ENCODE measurements at places on chromosomes 3 and 15.

GRCh38 chr3:139286825-139287224, 57.0 kb upstream of the MRPS22 start:
- no peak for DNase-seq

GRCh38 chr15:55277116-55277564, 12.5 kb downstream of the RAB27A start:
- DNase-seq: peak; percentile 76

GRCh38 chr15:25844981-25845680, 18.0 kb downstream of the ATP10A start:
- DNase-seq: no peak

DNA sequence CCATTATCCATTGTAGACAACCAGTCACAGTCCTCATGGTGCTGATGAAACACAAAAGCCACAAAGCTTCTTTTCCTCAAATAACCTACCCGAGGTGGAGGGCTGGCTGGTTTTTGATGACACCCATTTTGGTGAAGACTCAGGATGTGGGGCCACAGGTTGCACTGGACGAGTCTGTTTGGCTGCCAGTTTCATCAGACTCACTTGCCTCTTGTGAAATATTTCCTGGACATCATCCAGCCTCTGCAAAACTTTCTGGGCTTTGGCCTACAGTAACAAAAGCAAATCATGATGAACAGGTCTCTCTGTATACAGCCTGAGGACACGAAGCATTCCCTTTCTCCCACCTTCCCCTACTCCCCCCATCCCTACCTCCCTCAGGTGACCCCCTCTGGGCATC, 42.2 kb downstream of the B3GNT5 start:
- no peak for DNase-seq

GRCh38 chr3:80232760-80233159, 465.0 kb upstream of the ROBO1 start:
- no peak for DNase-seq

GRCh38 chr3:189630767-189631372, 319 bp upstream of the TP63 start:
- peak; percentile 19 for DNase-seq

DNA sequence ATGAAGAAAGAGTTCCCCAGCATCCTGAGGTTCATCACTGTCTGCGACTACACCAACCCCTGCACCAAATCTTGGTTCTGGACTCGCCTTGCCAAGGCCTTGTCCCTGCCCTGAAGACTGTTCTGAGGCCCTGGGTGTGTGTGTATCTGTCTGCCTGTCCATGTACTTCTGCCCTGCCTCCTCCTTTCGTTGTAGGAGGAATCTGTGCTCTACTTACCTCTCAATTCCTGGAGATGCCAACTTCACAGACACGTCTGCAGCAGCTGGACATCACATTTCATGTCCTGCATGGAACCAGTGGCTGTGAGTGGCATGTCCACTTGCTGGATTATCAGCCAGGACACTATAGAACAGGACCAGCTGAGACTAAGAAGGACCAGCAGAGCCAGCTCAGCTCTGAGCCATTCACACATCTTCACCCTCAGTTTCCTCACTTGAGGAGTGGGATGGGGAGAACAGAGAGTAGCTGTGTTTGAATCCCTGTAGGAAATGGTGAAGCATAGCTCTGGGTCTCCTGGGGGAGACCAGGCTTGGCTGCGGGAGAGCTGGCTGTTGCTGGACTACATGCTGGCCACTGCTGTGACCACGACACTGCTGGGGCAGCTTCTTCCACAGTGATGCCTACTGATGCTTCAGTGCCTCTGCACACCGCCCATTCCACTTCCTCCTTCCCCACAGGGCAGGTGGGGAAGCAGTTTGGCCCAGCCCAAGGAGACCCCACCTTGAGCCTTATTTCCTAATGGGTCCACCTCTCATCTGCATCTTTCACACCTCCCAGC, 2.9 kb downstream of the MYD88 start:
- no peak for DNase-seq

DNA sequence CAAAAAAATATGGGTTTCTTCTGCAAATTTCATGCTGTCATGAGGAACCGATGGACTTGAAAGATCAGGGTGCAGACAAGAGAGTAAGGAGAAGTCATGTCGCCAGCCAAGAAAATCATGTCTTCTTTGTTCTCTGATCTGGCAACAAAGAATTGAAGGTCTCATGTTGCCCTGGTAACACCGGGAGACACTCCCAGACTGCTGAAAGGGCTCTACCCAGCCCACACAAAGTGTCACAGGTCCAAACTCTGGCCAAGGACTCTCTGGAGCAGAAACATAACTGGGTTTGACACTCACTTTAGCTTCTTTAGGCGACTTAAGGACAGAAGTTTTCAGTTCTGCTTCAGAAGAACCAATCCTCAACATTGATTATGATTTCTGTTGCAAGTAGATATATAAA, 42.9 kb downstream of the SIDT1 start:
- no peak for DNase-seq

DNA sequence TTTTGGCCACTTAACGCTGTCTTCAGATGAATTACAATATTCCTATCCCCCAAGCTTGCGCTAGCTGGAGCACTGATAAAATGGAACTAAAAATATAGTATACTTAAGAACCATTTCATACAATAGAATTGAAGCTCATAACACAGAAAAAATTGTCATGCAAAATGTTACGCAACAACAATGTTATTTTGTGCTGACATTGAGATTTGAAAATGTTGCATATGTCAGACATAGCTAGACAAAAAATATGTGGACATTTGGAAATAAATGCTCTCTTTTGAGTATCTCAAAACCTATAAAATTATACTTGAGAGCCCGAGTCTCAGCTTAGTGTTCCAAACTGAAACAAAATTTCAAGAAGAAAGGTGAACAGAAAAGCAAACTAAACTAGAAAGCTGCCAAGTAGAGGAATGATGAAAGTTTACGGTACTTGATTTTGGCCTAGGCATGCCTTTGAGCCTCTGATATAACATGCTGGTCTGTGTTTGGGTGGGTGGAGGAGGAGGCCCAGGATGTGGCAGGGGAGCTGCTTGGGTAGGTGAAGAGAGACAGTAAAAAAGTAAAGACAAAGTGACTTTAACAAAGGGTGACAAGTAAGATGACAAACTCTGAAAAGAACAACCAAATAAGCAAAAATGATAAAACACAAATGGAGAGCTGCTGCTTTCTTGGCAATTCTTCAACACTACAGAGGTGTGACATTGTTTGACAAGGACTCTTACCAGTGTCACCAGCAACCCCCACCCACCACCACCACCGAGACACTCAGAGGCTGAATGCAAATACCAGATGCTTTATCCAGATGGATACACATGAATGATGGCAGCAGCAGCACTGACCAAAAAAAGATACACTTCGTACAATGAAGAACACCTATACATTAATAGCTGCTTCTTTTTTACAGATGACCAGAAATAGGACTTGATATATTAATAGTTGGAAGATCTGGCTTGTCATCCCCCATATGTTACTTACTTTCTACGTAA, 129.3 kb upstream of the FEZF2 start:
- no peak for DNase-seq

DNA sequence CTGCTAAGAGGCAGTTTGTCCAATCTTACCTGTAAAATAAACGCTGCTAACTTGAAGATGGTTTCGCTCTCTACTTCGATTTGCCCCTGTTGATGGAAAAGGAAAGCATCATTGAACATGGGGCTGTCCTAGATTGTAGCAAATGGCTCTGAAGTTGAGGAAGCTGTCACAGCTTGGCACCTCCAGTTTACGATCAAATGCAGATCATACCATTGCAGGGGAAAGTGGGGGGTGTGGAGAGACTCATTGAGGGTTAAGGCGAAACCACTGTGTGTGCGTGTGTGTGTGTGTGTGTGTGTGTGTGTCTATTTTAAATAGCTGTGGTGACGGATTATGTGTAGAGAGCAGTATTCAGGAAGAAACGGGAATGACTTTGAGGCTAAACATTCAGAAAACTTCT, 127.6 kb upstream of the LMOD3 start:
- no peak for DNase-seq

GRCh38 chr15:39200586-39200985, 380.3 kb upstream of the THBS1 start:
- DNase-seq: no peak

GRCh38 chr3:42689421-42690014, 4.2 kb downstream of the KLHL40 start:
- no peak for DNase-seq

DNA sequence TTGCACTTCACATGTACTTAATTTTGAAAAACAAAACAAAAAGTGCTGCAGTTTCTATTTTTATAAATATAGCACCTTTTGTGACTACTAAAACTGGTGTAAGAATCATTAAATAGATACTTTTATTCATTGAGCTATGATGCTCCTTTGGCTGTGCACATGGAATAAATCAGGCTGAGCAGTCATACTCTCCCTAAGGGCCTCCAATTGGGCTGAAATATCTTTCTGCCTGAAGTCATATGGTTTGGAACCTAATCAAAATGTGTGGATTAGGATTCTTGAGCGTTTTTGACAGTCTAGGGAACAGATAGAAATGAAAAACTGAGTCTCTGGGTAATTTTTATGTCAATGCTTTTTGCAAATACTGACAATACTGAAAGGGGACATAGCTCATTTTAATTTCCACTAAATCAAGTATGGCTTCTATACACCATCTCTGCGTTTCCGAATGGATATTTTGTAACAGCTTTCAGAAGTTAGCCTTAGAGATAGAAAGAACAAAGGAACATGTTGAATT, 392.2 kb upstream of the ROBO1 start:
- no peak for DNase-seq

GRCh38 chr3:194075088-194075615, 60.8 kb upstream of the HES1 start:
- no peak for DNase-seq

DNA sequence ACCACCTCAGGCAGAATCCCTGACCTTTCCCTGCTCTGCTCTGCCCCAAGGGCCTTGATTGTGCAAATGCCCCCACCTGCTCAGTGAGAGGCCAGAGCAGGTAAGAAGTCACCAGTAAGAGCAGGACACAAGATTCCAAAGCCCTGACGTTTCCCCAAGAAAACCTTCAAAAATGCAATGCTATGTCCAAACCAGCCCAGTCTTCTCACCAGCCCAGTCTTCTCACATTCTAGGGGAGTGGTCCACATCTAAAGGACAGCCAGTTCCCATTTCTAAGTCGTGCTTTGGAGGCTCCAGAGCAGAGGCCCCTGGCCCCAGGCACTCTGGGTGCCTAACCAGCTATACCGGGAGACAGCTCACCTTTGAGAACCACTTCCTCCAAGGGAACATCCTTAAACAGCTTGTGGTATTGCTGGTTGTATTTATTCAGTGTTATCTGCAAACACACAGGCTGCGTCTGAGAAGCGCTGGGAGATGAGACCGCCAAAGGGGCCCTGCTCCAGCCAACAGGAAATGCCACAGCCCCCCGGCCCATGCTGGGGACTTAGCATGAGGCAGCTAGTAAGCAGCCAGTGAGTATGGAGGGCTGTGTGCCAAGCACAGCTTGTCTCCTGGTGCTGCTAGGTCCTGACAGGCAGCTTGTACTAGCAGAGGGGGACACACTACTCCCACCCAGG, 29.3 kb downstream of the GRAMD2A start:
- peak; percentile 17 for DNase-seq

GRCh38 chr15:32878342-32878741, 160.5 kb downstream of the GREM1 start:
- DNase-seq: no peak

- no peak for DNase-seq
Measured at GRCh38 chr3:99958222-99958912, 140.7 kb downstream of the CMSS1 start.

- no peak for DNase-seq
Measured at GRCh38 chr3:23481011-23481615, 278.0 kb downstream of the UBE2E2 start.

GRCh38 chr15:91716536-91716935, 137.0 kb upstream of the SLCO3A1 start:
- no peak for DNase-seq

DNA sequence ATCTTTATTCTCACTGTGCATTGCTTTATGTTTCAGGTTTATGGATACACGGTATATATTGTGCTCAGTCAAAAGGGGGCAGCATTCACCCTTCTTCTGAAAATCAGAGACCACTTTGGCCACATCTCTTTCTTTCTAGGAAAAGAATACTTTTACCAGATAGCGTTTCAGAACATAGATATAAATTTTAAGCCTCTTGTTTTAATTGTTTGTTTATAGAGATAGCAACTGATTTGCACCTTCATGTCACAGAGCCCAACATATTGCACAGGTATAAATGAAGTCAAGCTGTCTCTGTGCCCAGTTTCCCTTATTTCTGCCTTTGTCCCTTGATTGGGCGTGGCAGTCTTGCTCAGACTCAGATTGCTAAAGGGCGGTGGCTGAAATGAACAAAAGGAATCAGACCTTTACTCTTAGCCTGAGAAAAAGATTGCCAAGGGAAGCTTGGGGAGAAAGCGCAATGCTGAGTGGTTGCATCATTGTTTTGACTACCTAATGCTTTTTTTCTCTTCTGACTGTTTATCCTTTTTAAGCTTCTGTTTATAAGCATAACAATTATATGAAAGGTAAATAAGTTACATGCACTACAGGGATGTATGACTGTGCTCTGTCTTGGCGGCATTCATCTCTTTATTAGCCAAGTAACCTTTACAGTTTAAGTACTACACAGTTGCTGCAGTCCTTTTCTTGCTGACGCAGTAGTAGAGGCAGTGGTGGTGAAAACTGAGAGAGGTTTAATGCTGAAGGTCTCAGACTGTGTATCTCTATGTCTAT, 70.8 kb upstream of the ZBTB20 start:
- DNase-seq: peak; percentile 29

- peak; percentile 54 for DNase-seq
Measured at GRCh38 chr15:85457392-85457968, 77.1 kb downstream of the AKAP13 start.

DNA sequence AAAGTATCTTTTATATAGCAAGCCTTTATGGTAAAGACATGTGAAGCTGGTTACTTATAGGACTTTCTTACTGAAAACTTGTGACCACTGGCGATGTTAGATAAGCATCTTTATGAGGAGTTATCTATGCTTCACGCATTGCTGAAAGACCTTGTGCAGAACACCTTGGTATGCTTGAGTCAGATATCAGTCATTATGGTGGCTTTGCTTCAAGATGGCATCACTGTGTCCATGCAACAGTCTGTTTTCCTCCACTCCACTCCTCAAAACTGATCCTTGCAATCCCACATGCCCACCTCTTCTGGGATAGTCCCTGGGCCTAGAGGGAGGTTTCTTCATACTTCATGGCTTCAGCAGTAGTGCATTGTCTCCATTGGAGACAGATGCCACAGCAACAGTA, 656.3 kb downstream of the ZNF385D start:
- DNase-seq: no peak

GRCh38 chr3:124873226-124873625, 13.9 kb downstream of the ITGB5 start:
- DNase-seq: no peak

- DNase-seq: no peak
Measured at GRCh38 chr15:81118361-81118760, 15.7 kb upstream of the CFAP161 start.
